NCI-H1694 (cell line): ENCODE measurements at places on chromosomes 7 and 10.

- no peak for DNase-seq
Measured at GRCh38 chr7:106418526-106418925, 133.7 kb upstream of the NAMPT start.

DNA sequence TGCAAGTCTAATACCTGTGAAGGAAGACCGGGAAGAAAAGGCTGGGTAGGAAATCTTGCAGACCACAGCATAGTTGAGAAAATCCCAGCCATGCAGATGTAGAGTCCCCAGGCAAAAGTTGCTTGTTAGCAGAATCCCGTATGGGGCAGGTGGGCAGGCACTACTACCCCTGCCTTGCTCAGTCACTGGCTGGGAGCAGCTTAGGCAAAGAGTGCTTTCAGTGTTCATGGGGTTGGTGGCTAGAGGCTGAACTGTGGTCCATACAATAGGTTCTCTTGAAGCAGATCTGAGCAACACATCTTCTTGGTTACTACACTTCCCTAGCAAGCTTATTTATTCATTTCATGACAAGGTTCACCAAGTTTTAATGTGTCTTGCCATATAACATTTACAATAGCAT, 92.6 kb downstream of the AHCYL2 start:
- no peak for DNase-seq

- no peak for DNase-seq
Measured at GRCh38 chr10:42594246-42594650, 44.1 kb downstream of the ZNF33B start.

- no peak for DNase-seq
Measured at GRCh38 chr7:105454095-105454747, 65.5 kb upstream of the SRPK2 start.

DNA sequence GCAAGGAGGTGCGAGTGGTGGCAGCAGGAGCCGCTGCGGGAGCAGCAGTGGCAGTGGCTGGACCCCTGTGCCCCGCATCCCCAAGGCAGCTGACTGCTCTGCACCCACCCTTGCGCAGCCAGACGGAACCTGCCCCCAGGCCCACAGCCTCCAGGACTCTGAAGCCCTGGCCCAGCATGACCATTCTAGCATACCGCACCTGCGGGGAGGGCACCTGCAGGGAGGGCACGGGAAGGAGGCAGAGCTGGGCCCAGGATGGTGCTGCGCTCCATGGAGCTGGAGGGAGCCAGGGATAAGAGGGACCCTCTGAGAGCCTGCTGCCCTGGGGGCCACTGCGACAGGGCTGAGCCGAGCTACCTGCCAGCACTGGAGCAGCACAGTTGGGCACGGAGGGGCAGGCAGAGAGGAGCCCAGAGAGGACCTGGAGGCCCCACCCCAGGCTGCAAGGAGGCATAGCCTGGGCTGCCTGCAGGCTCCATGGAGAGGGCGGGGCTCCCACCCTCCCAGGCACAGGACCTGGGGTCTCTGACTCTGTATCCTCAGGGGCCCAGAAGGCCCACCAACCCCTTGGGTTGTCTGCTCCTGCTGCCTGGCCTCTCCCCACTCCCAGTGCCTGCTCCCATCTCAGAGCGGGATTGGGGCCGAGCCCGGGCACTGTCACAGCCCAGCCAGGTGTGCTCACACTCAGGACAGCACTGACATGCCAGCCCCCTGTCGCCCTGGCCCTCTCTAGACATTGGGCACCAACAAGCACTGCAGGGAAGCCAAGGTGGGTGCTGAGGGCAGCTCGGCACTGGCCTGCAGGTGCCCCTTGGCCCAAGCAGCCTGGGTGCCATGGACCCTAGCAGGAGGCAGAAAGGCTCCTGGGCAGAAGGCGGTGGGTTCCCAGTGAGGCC, 87.6 kb downstream of the HTR7 start:
- DNase-seq, result no peak

DNA sequence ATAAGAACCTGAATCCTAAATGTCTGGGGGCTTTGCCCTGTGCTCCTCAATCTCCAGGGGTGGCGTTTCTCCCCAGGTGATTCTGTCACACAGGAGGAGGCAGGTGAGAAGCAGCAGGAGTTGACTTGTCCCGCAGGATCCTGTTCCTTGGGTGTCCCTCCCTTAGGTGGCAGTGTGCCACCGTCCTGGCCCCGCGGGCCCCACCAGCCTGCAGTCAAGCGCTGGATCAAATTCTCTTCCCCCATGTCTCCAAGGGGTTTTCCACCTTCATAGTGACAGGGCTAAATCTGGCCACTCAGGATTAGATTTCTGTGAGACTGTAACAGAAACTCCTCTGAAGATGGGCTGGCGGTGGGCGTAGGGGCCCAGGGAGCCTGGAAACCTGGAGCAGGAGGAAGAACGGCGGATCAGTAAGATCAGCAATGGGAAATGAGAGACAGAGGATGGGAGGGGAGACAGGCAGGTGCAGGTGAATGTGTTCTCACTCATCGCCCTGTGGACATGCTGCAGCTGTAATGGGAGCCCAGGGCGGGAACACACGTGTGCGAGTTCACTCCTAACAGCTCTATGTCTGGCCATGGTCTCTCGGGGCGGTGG, 329.2 kb upstream of the COBL start:
- DNase-seq, result no peak

GRCh38 chr7:106840342-106840741, 24.7 kb upstream of the PIK3CG start:
- no peak for DNase-seq

DNA sequence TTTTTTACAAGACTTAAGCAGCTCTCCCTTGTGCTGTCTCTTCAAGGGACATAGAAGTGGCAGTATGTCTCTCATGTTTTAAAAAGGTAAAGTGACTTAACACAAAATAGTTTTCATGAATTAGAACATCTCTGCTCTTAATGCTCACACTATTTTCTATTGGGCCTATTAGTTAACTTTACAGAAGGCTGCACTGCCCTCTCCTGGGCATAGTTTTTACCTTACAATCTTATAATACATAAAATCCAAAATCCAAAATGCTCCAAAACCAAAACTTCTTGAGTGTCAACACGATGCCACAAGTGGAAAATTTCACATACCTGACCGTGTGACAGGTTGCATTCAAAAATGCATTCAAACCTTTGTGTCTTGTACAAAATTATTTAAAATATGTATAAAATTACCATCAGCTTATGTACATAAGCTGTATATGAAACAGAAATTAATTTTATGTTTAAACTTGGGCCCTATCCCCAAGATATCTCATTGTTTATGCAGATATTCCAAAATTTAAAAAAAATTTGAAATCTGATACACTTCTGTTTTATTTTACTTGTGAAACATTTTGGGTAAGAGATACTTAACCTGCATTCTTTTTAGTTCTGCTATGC, 25.8 kb downstream of the TES start:
- DNase-seq, result peak; percentile 26

DNA sequence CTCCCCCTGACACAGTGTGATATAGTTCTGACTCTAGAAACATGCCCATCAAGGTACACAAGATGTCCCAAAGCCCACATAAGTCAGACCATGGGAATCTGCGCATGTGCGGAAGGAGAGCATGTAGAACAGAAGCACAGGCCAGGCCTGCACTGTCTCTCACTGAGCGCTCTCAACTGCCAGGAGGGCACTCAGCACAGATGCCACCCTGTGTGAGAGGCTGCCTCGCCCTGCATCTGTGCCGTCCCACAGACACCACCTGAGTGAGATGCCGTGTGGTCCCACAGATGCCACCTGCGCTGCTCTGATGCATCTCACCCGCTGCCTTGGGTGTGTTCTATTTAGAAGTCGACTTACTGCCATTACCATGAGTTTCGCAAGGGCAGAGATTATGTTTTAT, 98.4 kb downstream of the VOPP1 start:
- DNase-seq, result no peak

- no peak for DNase-seq
Measured at GRCh38 chr10:15464381-15464780, 93.3 kb upstream of the FAM171A1 start.

DNA sequence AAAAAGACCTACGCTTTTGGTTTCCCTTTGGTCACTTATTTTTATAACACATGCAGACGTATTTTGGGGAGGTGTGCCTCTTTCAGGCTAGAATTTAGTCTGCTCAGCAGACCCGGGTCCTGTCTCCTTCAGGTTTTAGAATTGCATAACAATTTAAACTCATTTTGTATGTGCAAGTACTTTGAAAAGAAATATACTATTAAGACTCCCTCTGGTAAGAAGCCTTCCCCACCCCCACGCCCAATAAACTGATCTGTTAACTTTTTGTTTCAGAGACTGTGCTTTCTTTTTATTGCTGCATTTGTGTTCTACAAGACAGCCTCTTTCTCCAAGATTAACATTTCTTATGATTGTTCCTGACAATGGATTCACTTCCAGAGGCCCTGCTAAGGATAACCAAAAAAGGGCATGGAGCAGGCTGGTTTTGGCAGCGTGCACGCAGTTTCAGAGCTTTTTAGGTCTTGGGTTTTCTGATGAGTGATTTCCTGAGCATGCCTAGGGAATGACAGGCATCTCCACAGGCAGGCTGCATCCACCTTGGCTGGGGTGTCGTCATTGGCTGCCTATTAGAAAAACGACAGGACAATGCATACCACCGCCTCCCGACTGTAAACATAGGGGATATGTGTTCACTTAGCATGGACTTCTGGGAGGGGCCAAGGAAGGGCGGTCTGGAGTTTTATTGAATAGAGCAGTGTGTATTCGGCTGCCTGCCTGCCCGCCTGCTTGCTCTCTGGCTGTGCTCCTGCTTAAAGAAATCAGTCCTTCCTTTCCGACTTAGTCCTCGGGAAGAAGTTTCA, at the start of gene CALD1:
Gene CALD1 (plus strand): TSS at position 694 of the 800 bp plus-strand sequence. CDS start 88,100 bp downstream, outside the sequence.
- no peak for DNase-seq

DNA sequence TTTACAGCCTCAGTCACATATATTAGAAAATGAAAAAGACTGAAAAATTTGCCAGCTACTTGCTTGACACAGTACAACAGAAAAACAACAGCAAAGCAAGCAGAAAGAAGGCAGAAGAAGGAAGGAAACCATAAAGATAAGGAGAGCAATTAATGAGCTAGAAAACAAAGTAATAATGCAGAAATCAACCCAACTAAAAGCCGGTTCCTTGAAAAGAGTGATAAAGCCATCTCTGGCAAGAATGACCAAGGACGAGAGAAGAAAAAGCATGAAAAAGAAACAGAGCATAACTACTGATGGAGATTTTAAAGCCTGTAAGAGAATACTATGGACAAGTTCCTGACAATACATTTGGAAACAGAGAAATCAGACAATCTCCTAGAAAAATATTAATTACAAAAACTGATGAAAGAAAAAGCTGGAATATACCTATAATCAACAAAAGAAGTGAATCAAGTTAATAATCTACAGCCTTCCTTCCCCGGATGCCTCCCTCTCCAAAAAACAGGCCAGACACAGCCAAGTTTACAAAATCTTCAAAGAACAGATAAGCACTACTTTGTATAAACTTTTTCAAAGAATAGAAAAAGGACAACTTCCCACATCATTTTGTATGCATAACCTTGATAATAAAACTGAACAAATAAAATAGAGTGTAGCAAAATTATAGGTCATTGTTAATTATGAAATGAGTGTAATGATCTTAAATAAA, 204.0 kb downstream of the BAMBI start:
- no peak for DNase-seq

GRCh38 chr7:134779741-134780065, 269 bp downstream of the CALD1 start:
- no peak for DNase-seq

DNA sequence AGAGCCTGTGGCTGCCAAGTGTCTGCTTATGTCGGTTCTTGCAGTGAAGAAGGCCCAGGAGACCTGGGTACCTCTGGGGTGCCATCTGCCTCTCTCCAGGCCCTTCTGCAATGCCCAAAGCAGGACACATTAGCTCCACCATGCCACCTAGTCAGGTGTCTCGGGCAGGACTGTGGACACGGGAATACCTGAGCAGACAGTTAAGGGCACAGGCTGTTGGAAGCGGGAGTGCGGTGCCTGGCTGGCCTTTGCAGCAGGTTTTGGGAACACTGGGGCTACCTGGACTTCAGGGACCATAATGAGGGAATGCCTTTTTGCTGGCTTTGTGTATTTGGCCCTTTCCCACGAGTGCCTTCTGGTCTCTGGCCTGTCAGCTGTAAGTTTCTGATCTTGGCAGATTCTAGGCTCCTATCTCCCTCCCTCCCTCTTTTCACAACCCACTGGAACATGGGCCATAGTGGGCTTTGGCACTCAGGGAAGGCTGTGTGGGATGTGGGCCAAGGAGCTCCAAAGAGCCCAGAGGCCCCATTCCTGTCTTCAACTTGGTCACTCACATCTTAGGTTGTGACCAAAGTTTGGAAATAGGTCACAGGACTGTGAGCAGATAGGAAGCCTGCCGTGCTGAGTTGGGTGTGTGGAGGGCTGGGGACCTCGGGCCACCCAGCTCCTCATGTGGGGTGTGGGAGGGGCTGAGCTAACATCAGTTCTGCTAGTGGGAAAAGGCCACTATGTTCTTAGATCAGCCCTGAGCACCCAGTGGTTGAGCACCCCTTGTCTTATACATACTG, 41.5 kb upstream of the CXCL12 start:
- DNase-seq, result no peak

GRCh38 chr7:49805371-49806007, 32.1 kb downstream of the VWC2 start:
- DNase-seq, result no peak

DNA sequence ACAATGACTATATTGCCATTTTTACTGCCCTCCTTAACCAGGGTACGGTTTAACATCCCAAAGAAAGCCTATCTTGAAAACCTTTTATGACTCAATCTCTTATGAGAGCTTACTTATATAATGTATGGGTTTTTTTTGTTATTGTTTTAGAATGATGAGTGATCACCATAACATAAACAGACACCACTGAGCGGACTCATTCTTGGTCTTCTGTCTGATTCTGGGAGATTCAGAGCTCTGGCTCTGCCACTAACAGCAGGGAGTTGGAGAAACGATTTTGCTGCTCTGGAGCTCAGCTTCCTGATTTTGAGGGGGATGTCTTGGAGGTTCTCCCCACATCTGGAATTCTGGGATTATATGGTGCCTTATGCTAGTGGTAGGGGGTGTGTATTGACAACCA, 244.1 kb downstream of the FRMD4A start:
- no peak for DNase-seq

DNA sequence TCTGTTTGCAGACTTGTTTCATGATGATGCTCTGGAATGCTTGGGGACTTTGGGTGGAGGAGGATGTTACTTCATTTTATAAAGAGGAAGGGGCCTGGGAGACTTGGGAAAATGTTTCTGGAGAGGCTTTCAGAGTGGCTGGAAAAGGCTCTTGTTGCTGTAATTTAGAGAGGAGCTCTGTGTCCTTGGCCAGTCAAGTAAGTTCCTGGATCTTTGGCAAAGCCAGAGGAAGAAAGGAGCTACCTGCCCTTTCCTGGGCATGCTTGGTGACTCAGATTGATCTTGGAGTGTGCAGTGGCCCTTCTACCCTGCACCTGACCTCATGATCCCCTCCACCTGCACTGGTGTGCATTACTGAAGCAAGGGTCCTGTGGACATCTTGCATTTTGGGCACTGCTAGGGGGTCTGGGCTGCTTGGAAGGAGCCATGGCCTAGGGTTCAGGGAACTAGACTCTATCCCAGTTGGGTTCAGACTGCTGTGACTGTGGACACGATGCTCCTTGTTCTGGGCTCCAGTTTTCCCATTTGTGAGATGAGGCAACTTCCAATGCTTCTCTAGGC, 56.1 kb downstream of the ADCYAP1R1 start:
- DNase-seq, result no peak

DNA sequence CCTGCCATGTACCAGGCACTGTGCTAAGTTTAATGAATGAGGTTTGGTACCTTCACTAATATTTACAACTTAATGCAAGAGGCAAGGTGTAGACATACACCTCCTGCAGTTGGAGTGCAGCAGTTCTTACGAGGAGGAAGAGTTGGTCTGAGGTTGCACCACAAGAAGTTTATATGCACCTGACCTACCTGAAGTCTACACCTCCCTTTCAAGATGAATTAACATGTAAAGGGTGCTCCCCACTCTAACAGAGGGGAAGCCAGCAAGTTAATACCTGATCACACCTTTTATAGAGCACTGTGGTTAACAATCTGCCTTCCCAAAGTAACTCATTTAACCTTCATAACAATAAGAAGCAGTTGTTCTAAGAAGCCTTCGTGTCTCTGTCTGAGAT, 120.0 kb downstream of the LYZL1 start:
- DNase-seq, result no peak
